ENCODE measurements at places on chromosomes 16 and 17. TPM values are rescaled to one million over a fixed set of nuclear protein-coding genes. Genes with fewer than 3 reads are reported as not detected.

DNA sequence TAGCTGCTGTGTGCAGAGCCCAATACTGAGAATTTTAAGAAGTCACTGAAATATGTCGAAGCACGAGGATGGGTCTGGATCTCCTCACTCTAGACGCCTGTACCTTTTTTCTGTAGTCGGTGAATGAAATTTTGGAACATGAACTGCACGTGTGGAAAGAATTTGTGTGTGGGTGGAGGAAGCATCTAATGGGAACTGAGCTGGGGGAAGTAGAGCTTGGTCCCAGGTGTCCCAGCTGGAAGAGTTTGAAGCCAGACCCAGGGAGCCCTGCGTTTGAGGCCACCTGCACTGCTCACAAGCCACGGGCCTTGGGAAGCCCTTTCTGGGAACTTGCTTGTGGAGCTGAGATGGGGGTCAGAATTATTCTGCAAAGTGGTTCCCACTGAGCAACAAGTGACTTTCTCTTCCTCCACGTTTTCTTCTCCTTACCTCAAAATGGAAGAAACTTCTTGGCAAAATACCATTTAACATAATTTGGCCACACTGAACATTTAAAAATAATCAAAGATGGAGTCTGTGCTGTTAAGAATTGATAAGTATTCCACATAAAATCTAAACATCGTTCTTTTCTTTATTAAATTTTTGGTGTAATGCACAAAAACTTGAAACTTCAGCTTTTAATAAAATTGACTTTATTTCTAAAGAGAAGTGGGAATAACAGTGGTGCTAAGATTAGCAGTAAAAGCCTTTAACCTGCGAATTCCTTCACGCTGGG, 163.8 kb downstream of the PRKCA start:
- peaks cover 19% of the 10 kb centered on the region for H3K4me1 ChIP-seq
- no peak overlapping the region for H3K27ac ChIP-seq
- no peaks in the 10 kb centered on the region for H3K27me3 ChIP-seq
- H3K36me3 ChIP-seq: no peaks in the 10 kb centered on the region
- no peak for DNase-seq

DNA sequence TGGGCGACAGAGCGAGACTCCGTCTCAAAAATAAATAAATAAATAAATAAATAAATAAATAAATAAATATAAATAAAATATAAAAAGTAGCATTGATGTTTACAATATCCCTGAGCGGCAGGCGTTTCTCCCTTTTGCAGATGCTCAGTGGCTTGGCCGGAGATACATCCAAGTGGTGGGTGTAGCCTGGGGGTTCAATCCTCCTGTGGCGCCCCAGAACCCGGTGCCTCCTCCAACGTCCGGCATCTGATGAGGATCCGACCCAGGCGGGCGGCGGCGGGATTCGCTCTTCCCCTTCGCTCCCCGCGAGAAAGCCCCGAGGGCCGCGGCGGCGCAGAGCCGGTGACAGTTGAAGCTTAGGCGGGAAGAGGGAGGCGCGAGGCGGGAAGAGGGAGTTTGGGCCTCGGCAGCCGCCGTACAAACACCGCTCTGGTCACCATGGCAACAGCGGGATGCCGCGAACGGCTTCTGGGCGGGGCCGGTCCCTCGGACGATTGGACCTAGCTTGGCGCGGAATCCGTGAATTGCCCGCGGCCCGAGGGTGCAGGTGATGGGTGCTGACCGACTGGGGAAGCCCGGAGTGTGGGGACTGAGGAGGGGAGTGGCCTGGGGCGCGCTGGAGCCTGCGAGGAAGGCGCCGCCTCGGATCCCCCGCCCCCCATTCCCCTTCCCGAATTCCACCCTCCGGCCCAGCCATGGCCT, 12.7 kb upstream of the ALDOA start:
- DNase-seq: peak; percentile 95
- peak overlapping the region; percentile 56 for H3K4me3 ChIP-seq
- peaks cover 32% of the 10 kb centered on the region for H3K4me1 ChIP-seq

DNA sequence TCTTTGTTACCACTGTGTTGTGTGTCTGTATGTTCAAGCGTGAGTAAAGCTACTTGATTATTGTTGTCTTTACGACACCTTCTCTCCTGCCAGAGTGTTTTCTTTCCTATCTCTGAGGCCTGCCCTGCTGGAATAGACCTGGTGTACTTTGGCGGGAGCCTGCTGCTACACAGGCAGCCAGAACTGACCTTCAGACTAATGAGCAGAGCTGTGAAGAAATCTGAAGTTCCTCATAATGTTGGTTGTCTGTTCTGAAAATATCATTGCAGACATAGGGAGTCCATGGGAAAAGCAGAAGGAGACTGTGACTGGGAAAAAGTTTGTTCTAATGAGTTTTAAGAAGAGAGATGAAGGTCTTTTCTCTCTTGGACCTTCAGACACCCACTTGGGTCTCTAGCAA, 9.8 kb downstream of the RHOT1 start:
- no peaks in the 10 kb centered on the region for H3K27me3 ChIP-seq
- H3K36me3 ChIP-seq: peaks cover 44% of the 10 kb centered on the region
- DNase-seq: no peak
- H3K4me1 ChIP-seq: peaks cover 9% of the 10 kb centered on the region

GRCh38 chr17:72699545-72699944, 392.9 kb downstream of the SLC39A11 start:
- H3K36me3 ChIP-seq: no peaks in the 10 kb centered on the region
- H3K4me3 ChIP-seq: no peak overlapping the region
- no peak for DNase-seq
- no peak overlapping the region for H3K27ac ChIP-seq

GRCh38 chr17:79024901-79025737, 1.1 kb downstream of the C1QTNF1 start:
- H3K27me3 ChIP-seq: peaks cover 78% of the 10 kb centered on the region
- H3K27ac ChIP-seq: no peak overlapping the region
- no peak overlapping the region for H3K4me3 ChIP-seq

DNA sequence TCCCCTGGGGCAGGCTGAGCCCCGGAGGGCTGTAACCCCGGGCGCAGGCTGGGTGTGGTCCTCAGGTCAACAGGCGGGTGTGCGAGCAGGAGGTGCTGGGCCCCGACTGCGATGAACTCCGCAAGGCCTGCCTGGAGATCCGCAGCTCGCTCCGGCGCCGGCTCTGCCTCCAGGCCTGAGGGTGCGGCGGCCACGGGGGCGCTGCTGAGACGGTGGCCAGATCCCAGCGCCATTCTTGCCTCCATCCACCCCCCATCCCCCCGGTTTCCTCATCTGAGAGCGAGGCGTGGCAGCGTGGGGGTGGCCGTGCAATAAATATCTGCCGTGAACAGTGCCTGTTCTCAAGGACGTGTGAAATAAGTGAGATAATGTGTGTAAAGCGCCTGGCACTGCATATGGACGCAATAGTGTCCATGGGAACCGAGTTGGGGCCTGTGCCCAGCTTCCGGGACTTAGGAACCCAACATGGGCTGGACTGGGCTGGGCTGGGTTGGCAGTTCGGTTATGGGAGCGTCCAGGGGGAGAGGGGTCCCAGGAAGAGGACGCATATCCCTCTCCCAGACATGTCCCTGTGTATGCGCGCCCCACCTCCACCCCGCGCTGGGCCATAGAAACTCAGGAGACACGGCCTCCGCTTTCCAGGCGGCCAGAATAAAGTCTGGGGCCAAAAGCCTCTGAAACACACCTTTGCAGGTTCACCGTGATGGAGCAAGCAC, 15.0 kb downstream of the ZNF213 start:
- H3K36me3 ChIP-seq: no peaks in the 10 kb centered on the region
- H3K27me3 ChIP-seq: no peaks in the 10 kb centered on the region
- H3K4me3 ChIP-seq: peak overlapping the region; percentile 53
- H3K27ac ChIP-seq: peak overlapping the region; percentile 86
- peak; percentile 88 for DNase-seq

DNA sequence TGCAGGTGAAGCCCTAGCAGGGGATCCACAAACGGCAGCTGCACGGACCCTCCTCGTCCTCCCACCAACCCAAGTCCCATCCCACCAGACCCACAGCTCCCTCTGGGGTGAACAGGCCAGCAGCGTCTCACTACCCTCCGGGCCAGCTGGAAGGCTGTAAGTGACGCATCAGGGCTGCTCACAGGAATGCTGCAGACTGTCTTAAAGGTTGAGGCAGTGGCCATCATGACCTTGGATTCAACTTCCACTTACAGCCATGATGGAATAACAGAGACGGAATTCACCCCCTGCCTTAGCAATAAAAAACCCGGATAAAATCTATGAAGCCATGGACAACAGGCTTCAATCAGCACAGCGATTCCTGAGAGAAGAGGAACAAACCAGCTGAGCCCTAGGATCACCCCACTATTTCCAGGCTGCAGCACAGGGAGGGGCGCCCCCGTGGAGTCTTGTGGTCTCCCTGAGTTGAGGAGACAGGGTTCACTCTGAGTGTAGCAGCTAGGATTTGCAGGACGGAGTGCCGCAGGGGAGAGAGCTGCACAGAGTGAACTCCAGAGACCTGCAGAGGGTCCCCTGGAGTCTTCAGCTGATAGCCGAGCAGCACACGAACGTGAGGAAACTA, 10.5 kb downstream of the FAM83G start:
- no peaks in the 10 kb centered on the region for H3K27me3 ChIP-seq
- H3K27ac ChIP-seq: no peak overlapping the region
- H3K36me3 ChIP-seq: no peaks in the 10 kb centered on the region
- no peak for DNase-seq
- H3K4me1 ChIP-seq: peaks cover 30% of the 10 kb centered on the region
- H3K4me3 ChIP-seq: no peak overlapping the region

DNA sequence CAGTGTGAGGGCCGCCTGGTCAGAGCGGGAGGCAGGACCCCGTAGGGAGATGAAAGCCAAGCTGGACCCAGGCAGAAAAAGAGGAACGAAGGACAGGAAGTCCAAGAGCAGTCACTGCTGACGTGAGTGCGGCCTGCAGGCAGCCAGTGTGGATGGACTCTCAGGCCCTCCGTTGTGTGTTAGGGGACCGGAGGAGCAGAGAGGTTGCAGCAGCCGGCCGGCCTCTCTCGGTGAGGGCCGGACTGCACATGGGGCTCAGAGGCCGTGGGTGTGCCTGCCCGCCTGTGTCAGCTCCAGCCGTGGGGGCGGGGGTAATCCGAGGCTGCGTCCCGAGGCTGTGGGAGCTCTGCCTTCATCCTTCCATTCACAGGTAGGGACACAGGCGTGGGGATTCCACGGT, 67.4 kb downstream of the JPH3 start:
- peaks cover 82% of the 10 kb centered on the region for H3K27me3 ChIP-seq
- DNase-seq: no peak
- H3K36me3 ChIP-seq: no peaks in the 10 kb centered on the region
- H3K4me3 ChIP-seq: no peak overlapping the region

- no peaks in the 10 kb centered on the region for H3K36me3 ChIP-seq
- no peak for DNase-seq
- H3K27ac ChIP-seq: no peak overlapping the region
- H3K4me1 ChIP-seq: peaks cover 26% of the 10 kb centered on the region
- no peak overlapping the region for H3K4me3 ChIP-seq
These were observed 25.0 kb downstream of the WNT3 start for GRCh38 chr17:46793541-46793940.

GRCh38 chr17:68036304-68037147, 991 bp downstream of the KPNA2 start:
- H3K4me3 ChIP-seq: peak overlapping the region; percentile 69
- H3K36me3 ChIP-seq: peaks cover 55% of the 10 kb centered on the region
- no peak for DNase-seq
- H3K4me1 ChIP-seq: no peaks in the 10 kb centered on the region
- H3K27me3 ChIP-seq: no peaks in the 10 kb centered on the region

- no peak overlapping the region for H3K27ac ChIP-seq
These were observed 69.0 kb downstream of the GRIN2A start for GRCh38 chr16:10113248-10113647.

The KRT9 gene
- total RNA-seq: not detected

The NPIPA7 gene
- total RNA-seq: 3.2 TPM

The AMZ2 gene
- 41.1 TPM for total RNA-seq

The RUNDC3A gene
- not detected for total RNA-seq

The CSH1 gene
- total RNA-seq: not detected

The SLC2A4 gene
- 3.4 TPM for total RNA-seq

Measured in K562 (cell line).